ENCODE measurements at places on chromosomes 7 and 10. TPM values are rescaled to one million over a fixed set of nuclear protein-coding genes. Genes with fewer than 3 reads are reported as not detected.

- no peak for DNase-seq
Observed at GRCh38 chr7:28364082-28364481, 48.2 kb upstream of the CREB5 start.

DNA sequence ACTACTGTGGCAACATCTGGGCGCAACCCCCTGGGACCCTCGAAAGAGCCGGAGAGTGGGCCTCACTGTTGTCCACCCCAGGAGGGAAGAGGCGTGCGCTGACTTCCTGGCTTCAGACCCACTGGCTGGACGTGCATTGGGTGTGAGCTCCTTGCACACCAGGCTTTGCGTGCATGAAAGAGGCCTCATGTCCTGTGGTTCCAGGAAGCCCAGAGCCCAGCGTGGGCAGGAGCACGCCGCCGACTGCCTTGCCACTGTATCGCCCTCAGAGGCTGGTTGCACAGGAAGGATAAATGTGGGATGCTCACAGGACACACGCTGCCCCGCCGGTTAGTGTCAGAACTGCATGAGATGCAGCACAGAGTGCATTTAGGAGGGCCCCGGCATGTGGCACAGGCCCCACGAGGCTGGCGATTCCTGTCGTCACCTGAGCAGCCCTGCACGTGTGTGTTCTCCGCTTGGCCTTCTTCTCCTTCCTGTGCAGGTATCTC, 8.5 kb upstream of the JAKMIP3 start:
- DNase-seq: no peak

DNA sequence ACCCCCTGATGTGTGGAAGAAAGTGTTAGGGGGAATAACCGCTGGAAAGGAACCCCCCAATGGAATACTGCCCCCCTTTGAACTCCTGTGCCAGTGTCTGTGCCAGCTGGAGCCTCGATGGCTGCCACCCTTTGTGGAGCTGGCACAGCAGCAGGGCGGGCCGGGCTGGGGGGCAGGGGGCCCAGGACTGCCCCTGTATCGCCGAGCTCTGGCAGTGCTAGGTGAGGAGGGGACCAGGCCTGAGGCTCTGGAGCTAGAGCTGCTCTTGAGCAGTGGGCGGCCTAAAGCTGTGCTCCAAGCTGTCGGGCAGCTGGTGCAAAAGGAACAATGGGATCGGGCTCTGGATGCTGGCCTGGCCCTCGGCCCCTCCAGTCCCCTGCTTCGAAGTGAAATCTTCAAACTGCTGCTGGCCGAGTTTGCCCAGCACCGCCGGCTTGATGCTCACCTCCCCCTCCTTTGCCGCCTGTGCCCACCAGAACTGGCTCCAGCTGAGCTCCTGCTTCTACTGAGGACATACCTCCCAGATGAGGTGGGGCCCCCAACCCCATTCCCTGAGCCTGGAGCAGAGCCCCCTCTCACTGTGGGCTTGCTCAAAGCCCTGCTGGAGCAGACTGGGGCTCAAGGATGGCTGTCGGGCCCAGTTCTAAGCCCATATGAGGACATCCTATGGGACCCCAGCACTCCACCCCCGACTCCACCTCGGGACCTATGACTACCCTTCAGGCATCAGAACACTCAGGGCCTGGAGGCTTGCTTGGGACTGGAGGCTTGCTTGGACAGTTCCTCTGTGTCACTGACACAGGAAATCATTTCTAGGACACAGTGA, 2.2 kb downstream of the HPS6 start:
- no peak for DNase-seq

DNA sequence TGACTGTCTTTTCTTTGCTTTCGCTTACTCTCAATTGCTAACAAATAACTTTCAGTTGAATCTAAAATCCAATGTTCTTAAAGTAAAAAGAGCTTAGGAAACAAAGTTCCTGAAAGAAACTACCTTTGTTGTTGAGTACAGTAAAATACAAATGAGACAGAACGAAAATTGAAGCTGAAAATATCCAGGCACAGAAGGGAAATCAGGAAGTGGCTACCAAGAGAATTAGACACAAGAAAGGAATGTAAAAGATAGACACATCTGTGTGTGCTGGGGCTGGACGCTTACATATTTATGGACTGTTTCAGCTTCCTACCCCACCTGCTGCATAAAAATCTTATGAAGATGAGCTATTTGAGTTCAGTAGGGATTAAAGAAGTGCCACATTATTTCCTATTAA, 161.7 kb upstream of the PLXDC2 start:
- no peak for DNase-seq

Gene SEPTIN7
- 195 TPM for total RNA-seq

Gene CLEC5A
- 2.6 TPM for total RNA-seq

Gene MEOX2
- total RNA-seq: 22.1 TPM

- no peak for DNase-seq
Observed at GRCh38 chr7:44569959-44570358, 3.7 kb downstream of the DDX56 start.

Gene BLNK
- total RNA-seq: 4.7 TPM

DNA sequence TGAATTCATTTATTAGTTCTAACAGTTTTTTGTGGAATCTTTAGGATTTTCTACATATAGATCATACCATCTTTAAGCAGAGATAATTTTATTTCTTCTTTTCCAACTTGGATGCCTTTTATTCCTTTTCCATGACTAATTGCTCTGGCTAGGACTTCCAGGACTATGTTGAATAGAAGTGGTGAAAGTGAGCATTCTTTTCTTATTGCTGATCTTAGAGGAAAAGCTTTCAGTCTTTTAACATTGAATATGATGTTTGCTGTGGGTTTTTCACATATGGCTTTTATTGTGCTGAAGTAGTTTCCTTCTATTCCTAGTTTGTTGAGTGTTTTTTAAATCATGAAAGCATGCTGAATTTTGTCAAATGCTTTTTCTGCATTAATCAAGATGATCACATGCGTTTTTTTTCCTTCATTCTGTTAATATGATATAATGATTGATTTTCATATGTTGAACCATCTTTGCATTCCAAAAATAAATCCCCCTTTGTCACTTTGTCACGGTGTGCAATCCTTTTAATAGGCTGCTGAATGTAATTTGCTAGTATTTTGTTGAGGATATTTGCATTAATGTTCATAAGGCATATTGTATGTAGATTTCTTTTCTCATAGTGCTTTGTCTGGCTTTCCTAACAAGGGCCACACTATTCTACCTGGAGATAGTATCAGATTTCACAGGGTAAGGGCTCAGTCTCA, 92.9 kb downstream of the ZNF467 start:
- no peak for DNase-seq

Gene GHRHR
- not detected for total RNA-seq
